ENCODE measurements at places on chromosomes 3 and 15.

DNA sequence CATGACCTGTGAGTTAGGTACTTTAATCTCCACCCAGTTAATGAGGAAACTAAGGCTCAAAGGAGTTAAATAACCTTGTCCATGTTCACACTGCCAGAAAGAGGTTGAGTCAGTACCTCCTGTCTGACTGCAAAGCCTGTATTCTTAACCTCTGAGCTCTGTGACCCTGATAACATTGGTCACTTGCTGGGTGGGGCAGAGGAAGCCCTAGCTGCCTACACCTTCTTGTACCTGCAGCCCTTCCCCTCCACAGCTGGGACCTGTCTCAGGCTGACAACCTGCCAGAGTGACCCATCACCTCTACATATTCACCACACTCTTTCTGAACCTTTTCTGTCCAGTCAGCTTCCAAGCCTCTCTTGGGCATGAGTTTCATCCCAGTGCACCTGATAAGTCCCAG lies 106.1 kb upstream of the HES1 start:
- DNase-seq, result no peak

GRCh38 chr3:106401666-106402490 lies 533.1 kb upstream of the CBLB start:
- no peak for DNase-seq

DNA sequence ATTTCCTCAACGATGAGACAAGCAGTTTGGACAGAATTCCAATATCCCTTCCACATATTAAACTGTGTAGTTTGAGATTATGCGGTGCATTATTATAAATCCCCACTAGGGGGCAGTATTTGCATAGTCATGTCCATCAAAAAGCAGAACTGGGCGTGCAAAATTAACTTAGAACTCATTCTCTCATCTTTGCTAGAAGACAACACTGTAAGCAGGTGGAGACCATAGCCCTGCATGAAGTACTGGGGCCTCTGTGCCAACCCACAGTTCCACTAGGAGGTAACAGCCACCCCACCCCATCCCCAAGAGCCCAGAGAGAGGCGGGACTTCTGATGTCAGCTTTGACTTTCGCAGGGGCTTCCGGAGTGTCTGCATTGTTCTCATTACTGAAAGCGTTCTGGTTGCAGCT lies 106.6 kb upstream of the TMC3 start:
- peak; percentile 44 for DNase-seq

- no peak for DNase-seq
These were observed 1305.2 kb downstream of the SI start for GRCh38 chr3:163773136-163773535.

DNA sequence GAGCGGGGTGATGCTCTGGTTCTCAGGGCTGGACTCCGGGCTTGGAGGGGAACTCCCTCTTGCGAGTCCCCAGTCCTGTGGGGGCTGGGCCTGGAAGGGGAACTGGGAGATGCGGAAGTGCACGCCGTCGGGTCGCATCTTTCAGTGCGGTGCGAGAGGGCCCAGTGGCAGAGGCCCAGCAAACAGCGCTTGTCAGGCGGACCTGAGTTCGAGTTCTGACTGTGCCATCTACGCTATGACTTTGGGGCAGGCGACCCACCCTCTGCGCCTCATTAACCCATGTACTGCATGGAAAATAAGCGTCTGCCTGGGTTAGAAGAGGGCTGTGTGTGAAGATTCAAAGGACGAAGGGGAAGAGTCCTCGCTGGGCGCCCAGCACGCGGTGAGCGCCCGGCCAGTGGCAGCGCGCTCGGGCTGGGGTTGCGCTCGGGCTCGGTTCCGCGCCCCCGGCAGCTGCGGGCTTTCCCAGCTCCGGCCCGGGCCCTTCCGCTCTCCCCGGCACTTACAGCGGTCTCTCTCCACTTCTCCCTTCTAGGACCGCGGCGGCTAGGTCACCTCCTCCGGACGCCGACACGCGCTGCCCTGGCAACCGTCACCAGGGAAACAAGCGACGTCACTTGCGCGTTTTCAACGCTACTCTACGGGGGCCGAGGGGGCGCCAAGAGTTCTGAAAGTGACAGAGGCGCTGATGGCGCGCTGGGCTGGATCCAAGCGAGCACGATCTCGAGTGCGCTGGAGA lies at the start of gene CCDC13:
TSS of gene CCDC13 (minus strand) at position 584 of the 739 bp plus-strand sequence. CDS start 14,908 bp downstream, outside the sequence.
- DNase-seq, result peak; percentile 87

- peak; percentile 58 for DNase-seq
These were observed 95.0 kb upstream of the CGNL1 start for GRCh38 chr15:57281321-57281720.

DNA sequence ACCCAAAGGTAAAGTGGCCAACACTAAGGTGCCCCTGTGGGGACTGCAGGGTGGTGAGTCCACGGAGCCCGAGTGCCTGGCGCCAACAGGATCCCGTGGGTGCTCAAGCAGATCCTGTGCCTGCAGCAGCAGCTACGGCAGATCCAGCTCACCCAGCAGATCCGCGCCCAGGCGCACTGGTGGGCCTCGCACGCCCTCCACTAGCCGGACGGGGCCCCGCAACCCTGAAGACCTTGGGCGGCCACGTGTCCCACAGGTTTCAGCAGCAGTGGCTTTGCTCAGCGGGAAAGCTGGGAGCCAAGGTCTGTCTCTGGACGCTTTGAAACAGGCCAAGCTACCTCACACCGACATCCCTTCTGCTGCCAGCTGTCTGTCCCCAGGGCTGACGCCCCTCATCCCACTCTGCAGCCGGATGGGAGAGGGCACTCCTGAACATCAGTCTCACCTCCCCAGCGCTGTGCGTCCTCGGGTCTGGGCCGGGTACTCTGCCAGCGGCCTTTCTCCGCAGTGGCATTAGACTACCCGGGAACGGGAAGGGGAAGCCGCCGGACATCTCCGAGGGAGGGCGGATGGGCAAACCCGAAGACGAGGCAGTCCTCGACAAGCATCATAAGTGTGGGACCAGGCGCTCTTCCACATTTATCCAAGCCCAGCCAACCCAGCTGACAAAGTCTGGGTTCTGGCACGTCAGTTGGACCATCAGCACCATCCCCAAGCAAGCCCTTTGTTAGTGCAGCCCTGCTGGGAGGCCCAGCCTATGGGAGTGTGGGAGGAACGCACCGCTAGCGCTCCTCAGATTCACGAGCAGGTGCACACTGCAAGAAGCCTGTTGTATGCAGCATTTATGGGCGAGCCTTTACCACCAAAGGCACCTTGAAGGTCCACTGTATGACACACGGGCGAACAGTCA lies 212.6 kb upstream of the UBE2E2 start:
- DNase-seq, result no peak

DNA sequence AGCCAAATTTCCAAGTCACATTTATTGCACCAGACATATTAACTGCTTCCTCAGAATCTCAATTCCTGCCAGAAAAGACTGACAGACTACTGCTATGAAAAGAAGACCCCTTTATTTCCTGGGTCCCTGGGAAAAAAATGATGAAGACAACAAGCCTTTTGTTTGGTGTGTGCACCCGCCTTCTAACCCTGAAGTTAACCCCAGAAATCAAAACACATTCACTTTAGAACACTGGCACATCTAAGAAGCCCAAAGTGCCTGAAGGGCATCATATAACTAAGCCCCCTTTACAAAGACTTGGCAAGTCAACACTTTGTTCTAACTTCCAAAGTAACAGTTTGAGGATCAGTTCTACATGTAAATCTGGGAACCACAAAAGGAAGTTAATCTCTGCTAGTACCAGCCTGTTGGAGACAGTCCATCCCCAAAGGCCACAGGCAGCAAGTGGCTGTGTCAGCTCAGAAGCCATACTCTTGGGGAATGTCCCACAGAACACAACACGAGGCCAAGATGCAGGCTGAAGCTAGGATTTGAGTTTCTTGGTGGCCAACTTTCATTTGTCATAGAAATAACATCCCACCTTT lies 16.3 kb upstream of the ATP1B3 start:
- DNase-seq, result no peak

DNA sequence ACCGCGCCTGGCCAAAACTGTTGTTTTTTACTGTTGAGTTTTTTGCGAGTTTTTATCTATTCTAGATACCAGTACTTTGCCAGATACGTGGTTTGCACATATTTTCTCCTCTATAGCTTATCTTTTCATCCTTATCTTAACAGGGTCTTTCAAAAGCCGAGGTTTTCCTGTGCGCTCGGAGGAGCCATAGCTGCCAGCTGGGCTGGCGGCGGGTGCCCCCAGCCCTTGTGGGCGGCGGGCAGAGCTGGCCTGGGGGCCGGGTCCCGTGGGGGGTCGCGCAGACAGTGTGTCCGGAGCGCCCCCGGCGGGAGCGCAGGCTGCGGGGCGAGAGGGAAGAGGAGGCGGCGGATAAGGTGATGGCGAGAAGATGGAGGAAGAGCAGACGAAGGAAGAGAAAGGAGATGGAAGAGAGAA lies 11.1 kb upstream of the EIF4A2 start:
- no peak for DNase-seq

DNA sequence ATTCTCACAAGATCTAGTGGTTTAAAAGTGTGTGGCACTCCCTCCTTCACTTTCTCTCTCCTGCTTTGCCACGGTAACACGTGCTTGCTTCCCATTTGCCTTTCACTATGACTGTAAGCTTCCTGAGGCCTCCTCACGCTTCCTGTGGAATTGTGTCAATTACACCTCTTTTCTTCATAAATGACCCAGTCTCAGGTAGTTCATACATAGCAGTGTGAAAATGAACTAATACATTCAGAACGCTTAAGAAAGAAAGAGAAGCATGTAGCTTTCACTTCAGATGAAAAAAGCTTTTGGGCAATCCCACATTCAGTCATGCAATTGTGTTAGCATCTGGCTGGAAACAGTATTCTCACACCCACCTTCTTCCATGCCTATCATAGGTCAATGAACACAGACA lies 24.4 kb downstream of the P3H2 start:
- no peak for DNase-seq

- no peak for DNase-seq
These were observed 17.0 kb upstream of the RPN1 start for GRCh38 chr3:128667641-128668040.

GRCh38 chr3:158991146-158991705 lies 189.4 kb downstream of the MFSD1 start:
- DNase-seq, result peak; percentile 49

- no peak for DNase-seq
These were observed 68.1 kb downstream of the TM4SF4 start for GRCh38 chr3:149542375-149543312.

GRCh38 chr3:112405845-112406244 lies 72.9 kb downstream of the CD200 start:
- no peak for DNase-seq

DNA sequence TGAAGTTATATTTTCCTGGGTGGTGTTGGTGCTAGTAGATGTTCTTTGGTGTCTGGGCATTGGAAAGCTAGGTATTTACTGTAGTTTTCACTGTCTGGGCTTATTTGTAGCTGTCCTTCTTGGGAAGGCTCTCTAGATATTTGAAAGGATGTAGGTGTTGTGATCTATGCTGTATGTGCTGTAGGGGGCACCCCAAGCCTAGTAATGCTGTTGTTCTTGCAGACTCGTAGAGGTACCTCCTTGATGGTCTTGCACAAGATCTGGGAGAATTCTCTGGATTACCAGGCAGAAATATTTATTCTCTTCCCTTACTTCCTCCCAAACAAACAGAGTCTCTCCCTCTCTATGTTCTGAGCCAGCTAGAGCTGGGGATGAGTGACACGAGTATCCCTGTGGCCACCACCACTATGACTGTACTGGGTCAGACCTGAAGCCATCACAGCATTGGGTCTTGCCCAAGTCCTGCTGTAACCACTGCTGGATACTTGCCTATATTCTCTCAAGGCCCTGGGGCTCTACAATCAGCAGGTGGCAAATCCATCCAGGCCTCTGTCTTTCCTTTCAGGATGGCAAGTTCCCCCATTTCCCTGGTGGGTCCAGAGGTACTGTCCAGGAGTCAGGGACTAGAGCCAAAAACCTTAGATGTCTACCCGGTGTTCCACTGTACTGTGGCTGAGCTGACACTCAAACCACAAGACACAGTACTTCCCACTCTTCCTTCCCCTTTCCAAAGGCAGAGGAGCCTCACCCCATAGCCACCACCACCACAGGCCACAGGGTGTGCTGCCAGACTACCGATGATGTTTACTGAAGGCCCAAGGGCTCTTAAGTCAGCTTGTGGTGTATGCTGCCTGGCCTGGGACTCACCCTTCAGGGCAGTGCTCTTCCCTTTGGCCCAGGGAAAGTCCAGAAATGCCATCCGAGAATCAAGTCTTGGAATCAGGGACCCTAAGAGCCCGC lies 195.2 kb upstream of the DPPA4 start:
- DNase-seq, result peak; percentile 24

DNA sequence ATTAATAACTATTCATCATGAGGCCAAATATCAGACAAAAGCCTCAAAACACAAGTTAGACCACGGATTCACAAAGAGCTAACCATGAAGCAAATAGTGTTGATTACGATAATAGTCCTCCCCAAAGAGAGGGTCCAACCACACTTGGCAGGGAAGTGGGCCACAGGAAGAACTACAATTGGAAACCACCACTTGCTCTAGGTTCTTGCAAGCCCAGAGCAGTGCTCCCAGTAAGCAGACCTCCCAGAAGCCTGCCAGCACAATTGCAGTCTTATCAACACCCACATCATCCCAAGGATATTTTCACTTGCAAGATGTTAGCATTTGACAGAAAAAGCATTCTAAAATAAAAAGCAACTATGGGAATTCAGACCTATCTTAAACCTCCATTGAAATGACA lies 11.3 kb downstream of the SETD2 start:
- no peak for DNase-seq

DNA sequence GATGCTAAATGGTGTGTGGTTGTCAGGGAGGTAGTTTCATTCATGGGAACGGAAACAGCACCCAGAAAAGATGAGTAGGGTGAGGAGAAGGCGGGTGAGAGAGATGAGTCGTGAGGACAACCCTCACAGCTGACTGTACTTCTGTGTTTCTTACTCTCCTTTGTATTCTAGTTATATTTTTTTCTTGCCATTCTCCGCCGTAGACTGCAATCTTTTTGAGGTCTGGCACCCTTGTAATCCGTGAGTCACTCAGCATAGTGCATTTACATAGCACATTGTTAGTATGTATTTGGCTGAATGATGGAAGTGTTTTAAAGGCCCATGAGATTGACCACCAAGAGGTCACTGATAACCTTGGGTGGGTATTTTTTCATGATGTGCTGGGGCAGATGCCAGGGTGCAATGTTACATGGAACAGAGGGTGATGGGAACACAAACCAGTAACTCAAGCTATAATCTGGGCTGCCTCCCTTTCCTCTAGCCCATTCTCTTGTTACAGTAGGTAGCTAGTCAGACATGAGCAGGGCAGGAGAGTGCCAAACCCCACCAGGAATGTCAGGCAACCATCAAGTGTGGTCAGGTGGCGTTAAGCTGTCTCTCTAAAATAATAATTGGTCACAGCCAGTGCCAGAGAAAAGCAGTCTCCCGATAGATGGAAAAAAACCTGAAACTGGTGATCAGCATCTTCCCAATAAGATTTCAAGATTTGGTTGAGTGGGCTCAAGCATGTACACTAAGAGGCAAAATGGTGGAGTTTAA lies 18.8 kb upstream of the DGKG start:
- DNase-seq, result no peak

DNA sequence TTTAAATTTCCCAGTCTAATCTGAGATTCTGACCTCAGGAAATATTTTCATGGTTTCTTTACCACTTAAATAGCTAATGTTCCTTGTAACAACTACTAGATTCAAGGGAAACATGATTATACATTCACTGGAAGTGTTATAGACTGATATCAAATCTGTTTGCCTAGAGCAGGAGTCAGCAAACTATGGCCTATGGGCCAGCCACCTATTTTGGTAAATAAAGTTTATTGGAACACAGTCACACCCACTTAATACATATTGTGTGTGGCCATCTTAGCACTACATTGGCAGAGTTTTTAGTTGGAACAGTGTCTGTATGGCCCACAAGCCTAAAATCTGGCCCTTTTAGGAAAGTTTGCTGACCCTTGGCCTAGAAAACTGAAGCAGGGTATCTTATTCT lies 50.1 kb downstream of the GLCE start:
- no peak for DNase-seq
